Progenitor cell of endocrine pancreas (in vitro differentiated cells): ENCODE measurements at places on chromosomes 2 and 18.

DNA sequence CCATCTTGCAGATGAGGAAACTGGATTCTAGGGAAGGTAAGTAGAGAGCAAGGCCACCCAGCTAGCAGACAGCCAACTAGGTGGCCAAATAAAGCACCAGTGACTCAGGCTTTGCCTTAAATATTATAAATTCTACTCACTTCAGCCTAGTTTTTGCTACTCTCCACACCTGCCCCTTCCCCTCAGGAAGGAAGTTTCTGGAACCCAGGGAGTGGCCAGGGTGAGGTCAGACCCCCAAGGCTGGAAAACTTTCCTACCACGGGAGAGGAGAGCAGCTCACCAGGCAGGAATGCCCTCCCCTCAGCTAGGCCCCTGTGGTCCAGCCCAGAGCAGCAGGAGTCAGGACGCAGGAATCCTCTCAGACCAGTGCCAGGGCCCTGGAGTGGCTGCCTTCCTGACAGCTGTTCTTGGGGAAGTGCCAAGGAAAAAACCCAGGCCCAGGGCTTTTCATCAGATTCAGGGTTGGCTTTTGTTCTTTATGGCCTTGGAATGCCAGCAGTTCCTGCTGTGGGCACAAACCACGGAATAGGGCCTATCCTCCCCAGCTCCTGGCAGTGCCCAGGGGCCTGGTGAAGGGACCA is 5.1 kb upstream of the PAX8 start:
- H3K4me1 ChIP-seq, result peaks cover 14% of the 10 kb centered on the region
- no peak overlapping the region for H3K4me3 ChIP-seq
- H3K27me3 ChIP-seq, result peaks cover 83% of the 10 kb centered on the region
- H3K36me3 ChIP-seq, result no peaks in the 10 kb centered on the region
- H3K27ac ChIP-seq, result no peak overlapping the region

DNA sequence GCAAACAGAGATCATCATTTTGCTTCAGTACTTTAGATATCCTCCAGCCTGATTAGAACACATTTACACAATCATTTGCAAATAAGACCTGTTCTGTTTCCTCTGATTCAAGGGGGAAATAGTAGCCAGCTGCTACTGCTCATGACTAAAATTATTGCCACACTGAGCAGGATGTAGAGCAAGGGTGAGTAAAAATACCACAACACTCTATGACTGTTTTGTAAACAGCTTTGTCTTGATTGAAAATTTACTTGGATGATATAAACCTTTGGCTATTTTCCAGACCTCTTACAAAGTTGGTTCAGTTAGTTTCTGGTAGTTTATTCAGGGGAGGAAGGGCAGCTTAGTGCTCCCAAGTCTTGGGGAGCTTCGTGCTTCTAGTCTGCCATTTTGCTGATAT is 286.4 kb upstream of the CNTNAP5 start:
- peaks cover 1% of the 10 kb centered on the region for H3K4me1 ChIP-seq
- DNase-seq, result no peak
- no peaks in the 10 kb centered on the region for H3K27me3 ChIP-seq
- no peak overlapping the region for H3K4me3 ChIP-seq

- peaks cover 13% of the 10 kb centered on the region for H3K4me1 ChIP-seq
- peaks cover 10% of the 10 kb centered on the region for H3K36me3 ChIP-seq
- DNase-seq, result no peak
- H3K27ac ChIP-seq, result no peak overlapping the region
These were observed 41.8 kb downstream of the FAM210A start for GRCh38 chr18:13684546-13684945.

DNA sequence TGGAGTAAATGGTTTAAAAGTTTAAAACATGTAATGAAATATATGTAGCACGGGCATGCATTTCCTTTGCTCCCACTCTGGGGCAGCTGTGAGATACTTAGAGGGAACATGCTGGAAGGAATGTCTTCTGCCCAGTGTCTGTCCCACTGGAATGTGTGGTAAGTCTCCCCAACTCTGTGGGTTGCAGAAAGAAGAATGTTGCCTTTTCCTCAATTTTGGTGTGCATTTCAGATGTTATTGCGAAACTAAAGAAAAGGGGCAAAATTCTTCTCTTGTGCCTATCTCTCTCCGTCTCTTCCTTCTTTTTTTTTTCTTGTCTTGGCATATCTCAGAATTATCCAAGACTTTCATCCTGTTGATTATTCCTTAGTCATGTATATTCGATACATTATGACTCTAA is 201.1 kb downstream of the SH3RF3 start:
- no peak for DNase-seq
- H3K4me3 ChIP-seq, result no peak overlapping the region
- H3K36me3 ChIP-seq, result no peaks in the 10 kb centered on the region
- H3K27me3 ChIP-seq, result peaks cover 11% of the 10 kb centered on the region
- no peak overlapping the region for H3K27ac ChIP-seq

DNA sequence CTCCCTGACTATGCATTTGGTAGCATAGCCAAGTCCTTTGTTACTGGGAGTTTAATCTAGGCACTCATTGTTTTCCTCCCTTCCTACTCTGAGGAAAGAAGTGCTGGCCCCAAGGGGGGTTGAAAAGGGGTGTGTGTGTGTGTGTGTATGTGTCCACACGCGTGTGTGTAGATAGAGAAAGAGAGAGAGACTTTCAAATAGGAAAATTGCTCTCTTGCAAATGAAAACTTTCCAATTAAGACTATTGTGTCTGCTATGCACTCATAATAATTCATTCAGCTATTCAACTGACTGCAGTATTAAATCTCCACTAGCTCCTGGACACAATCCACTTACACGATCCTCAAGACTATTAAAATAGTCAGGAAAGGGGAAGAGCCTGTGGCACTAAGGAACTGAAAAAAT is 92.9 kb upstream of the CSRNP3 start:
- H3K4me1 ChIP-seq, result peaks cover 3% of the 10 kb centered on the region
- H3K36me3 ChIP-seq, result no peaks in the 10 kb centered on the region
- no peak overlapping the region for H3K4me3 ChIP-seq
- H3K27ac ChIP-seq, result no peak overlapping the region
- H3K27me3 ChIP-seq, result no peaks in the 10 kb centered on the region

- H3K4me1 ChIP-seq, result no peaks in the 10 kb centered on the region
- H3K27me3 ChIP-seq, result peaks cover 15% of the 10 kb centered on the region
- no peak for DNase-seq
- H3K4me3 ChIP-seq, result no peak overlapping the region
- no peak overlapping the region for H3K27ac ChIP-seq
These were observed 179.5 kb downstream of the BCL2 start for GRCh38 chr18:63140038-63140450.

- H3K4me1 ChIP-seq, result no peaks in the 10 kb centered on the region
- H3K4me3 ChIP-seq, result no peak overlapping the region
- H3K27me3 ChIP-seq, result no peaks in the 10 kb centered on the region
- H3K27ac ChIP-seq, result no peak overlapping the region
- no peak for DNase-seq
These were observed 75.0 kb upstream of the MMADHC start for GRCh38 chr2:149662556-149662955.

GRCh38 chr18:13594551-13594950 is 131.8 kb downstream of the FAM210A start:
- no peaks in the 10 kb centered on the region for H3K4me1 ChIP-seq
- no peaks in the 10 kb centered on the region for H3K27me3 ChIP-seq
- DNase-seq, result no peak
- H3K36me3 ChIP-seq, result peaks cover 6% of the 10 kb centered on the region
- no peak overlapping the region for H3K4me3 ChIP-seq

GRCh38 chr2:12031866-12032265 is 285.4 kb downstream of the LPIN1 start:
- H3K4me1 ChIP-seq, result peaks cover 7% of the 10 kb centered on the region
- no peaks in the 10 kb centered on the region for H3K36me3 ChIP-seq
- no peak overlapping the region for H3K27ac ChIP-seq
- no peak for DNase-seq
- H3K27me3 ChIP-seq, result no peaks in the 10 kb centered on the region
- no peak overlapping the region for H3K4me3 ChIP-seq

DNA sequence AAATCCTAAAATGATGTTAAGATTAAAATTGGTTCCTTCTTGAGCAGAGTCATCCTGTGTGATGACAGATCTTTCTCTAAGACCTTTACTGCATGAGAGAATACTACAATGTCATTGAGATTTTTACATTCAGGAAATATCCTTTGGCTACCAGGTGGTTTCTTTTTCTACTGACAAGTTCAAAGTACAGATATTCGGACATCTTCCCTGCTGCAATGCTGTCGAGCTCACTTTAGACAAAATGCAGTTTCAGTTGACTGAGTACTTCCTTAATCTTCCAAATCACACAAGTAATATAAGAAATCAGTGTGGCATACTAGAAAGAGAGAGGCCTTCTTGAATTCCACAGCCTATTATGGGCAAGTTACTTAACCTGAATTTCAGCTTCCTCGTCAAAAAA is 207.9 kb upstream of the ACVR2A start:
- H3K4me1 ChIP-seq, result peaks cover 14% of the 10 kb centered on the region
- no peak overlapping the region for H3K27ac ChIP-seq
- DNase-seq, result no peak
- peaks cover 12% of the 10 kb centered on the region for H3K27me3 ChIP-seq
